Left ventricle myocardium inferior (tissue), 1 donor: ENCODE measurements at places on chromosomes 7 and 10. TPM values are rescaled to one million over a fixed set of nuclear protein-coding genes. Genes with fewer than 3 reads are reported as not detected.

The KCNIP2 gene
- total RNA-seq, result 29.2 TPM

The C7orf25 gene
- 4.9 TPM for total RNA-seq

The FOXI2 gene
- 0.08 TPM for total RNA-seq

The THSD7A gene
- total RNA-seq, result 1.6 TPM

The CALN1 gene
- not detected for total RNA-seq

The CPN1 gene
- not detected for total RNA-seq

The GTF2IRD1 gene
- 15.8 TPM for total RNA-seq

The PIK3AP1 gene
- total RNA-seq, result 5.4 TPM

The CACNB2 gene
- total RNA-seq, result 38.1 TPM

The CFAP70 gene
- total RNA-seq, result 2.0 TPM

The RASSF4 gene
- total RNA-seq, result 103 TPM

The BTBD16 gene
- not detected for total RNA-seq

The ADAM8 gene
- 1.4 TPM for total RNA-seq

The MSS51 gene
- total RNA-seq, result 5.9 TPM

The ZNF239 gene
- total RNA-seq, result 1.5 TPM

The CAV1 gene
- 266 TPM for total RNA-seq

The RAB19 gene
- total RNA-seq, result not detected

The HEPACAM2 gene
- total RNA-seq, result not detected

The ATP6V1F gene
- 101 TPM for total RNA-seq

The HTR5A gene
- not detected for total RNA-seq

The GIMAP8 gene
- total RNA-seq, result 11.0 TPM

The CHN2 gene
- total RNA-seq, result 36.1 TPM

The EVX1 gene
- not detected for total RNA-seq

The FHIP2A gene
- total RNA-seq, result 26.6 TPM

The PPP3CB gene
- 64.5 TPM for total RNA-seq

The ATG9B gene
- not detected for total RNA-seq

The CNPY1 gene
- not detected for total RNA-seq

The ZNF425 gene
- total RNA-seq, result 0.58 TPM

The LRRN3 gene
- total RNA-seq, result 7.4 TPM

The DPYSL4 gene
- 42.8 TPM for total RNA-seq

The GALNT17 gene
- total RNA-seq, result 95.3 TPM

The CFAP46 gene
- total RNA-seq, result 0.99 TPM

The GCK gene
- 0.49 TPM for total RNA-seq

The SEMA4G gene
- total RNA-seq, result 0.52 TPM

The UNCX gene
- not detected for total RNA-seq

The GJD4 gene
- total RNA-seq, result not detected
